ENCODE measurements at places on chromosomes 3 and 15. TPM values are rescaled to one million over a fixed set of nuclear protein-coding genes. Genes with fewer than 3 reads are reported as not detected.

Gene MKRN3
- 1.3 TPM for total RNA-seq

Gene MESP1
- 8.4 TPM for total RNA-seq

Gene TP63
- 0.16 TPM for total RNA-seq

Gene SPATA12
- not detected for total RNA-seq

Gene SLC9C1
- not detected for total RNA-seq

Gene MOBP
- not detected for total RNA-seq

Gene ZDHHC19
- not detected for total RNA-seq

Gene SNTN
- total RNA-seq: not detected

Gene AADACL2
- total RNA-seq: not detected

Gene TTLL13
- not detected for total RNA-seq

Gene EXD1
- not detected for total RNA-seq

Gene MME
- total RNA-seq: 5.0 TPM

Gene RIOX2
- total RNA-seq: 16.8 TPM

- H3K4me3 ChIP-seq: no peak overlapping the region
- no peak for DNase-seq
- H3K4me1 ChIP-seq: peaks cover 71% of the 10 kb centered on the region
- peak overlapping the region; percentile 42 for H3K27ac ChIP-seq
- no peaks in the 10 kb centered on the region for H3K36me3 ChIP-seq
- H3K27me3 ChIP-seq: no peaks in the 10 kb centered on the region
These were observed 163.3 kb upstream of the IL12A start for GRCh38 chr3:159825216-159825854.

GRCh38 chr15:100314809-100315400 lies 26.9 kb downstream of the ADAMTS17 start:
- no peak overlapping the region for H3K4me3 ChIP-seq
- no peak overlapping the region for H3K27ac ChIP-seq
- no peak for DNase-seq
- H3K36me3 ChIP-seq: no peaks in the 10 kb centered on the region

- H3K4me3 ChIP-seq: no peak overlapping the region
- no peaks in the 10 kb centered on the region for H3K4me1 ChIP-seq
- no peak for DNase-seq
- no peaks in the 10 kb centered on the region for H3K36me3 ChIP-seq
- no peaks in the 10 kb centered on the region for H3K27me3 ChIP-seq
- H3K27ac ChIP-seq: no peak overlapping the region
These were observed 255.4 kb upstream of the ARPP21 start for GRCh38 chr3:35383719-35384555.

- H3K27ac ChIP-seq: no peak overlapping the region
- H3K4me3 ChIP-seq: no peak overlapping the region
- DNase-seq: no peak
- no peaks in the 10 kb centered on the region for H3K27me3 ChIP-seq
- H3K4me1 ChIP-seq: no peaks in the 10 kb centered on the region
- no peaks in the 10 kb centered on the region for H3K36me3 ChIP-seq
These were observed 2.0 kb downstream of the OR4F15 start for GRCh38 chr15:101813803-101814534.

DNA sequence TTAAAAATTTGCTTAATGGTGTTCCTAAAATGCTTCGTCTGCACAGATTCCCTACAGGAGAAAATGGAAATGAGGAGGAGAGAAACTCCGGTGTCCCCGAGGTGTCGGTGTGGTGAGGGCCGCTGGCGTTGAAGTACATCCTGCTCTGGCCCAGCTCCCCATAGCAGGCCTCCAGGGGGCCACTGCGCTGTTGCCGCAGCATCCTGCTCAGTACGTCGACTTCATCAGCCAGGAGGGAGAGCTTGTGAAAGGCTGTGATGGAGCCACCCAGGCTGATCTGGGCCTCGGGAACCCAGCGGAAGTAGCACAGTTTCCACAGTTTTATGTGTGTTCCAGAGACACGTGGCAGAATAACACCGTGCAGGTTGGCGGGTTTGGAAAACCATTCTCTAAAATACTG lies 37.8 kb downstream of the FAN1 start:
- H3K27me3 ChIP-seq: no peaks in the 10 kb centered on the region
- H3K27ac ChIP-seq: no peak overlapping the region
- no peaks in the 10 kb centered on the region for H3K4me1 ChIP-seq
- H3K36me3 ChIP-seq: peaks cover 60% of the 10 kb centered on the region

DNA sequence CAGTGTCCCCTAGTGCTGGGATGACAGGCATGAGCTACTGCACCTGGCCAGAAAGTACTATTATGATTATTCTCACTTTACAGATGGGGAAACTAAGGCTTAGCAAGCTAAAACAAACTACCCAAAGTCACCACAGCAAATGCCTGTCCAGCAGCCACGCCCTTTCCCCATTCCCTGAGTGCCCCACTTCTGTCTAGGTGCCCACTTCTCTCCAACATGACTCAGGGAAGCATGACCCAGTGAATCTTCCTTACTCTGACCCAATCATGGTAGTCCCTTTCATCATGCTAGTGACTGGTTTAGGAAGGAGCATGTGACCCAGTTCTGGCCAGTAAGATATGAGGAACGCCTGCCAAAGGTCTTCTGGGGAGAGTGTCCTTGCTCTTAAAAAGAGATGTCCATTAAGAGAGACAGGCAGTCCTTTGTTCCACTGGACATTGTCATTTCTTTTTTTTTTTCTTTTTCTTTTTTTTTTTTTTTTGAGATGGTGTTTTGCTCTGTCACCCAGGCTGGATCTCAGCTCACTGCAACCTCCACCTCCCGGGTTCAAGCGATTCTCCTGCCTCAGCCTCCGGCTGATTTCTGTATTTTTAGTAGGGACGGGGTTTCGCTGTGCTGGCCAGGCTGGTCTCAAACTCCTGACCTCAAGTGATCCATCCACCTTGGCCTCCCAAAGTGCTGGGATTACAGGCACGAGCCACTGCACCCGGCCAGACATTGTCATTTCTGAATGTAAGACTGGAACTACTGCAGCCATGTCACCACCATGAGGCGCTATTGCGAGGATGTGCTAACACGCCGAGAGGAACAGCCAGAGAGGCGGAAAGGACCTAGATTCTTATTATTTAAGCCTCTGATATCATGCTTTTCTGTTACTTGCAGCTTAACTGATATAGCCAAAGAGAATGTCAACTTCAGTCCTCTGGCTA lies 19.8 kb downstream of the MEGF11 start:
- no peak overlapping the region for H3K4me3 ChIP-seq
- DNase-seq: no peak
- H3K27ac ChIP-seq: no peak overlapping the region
- no peaks in the 10 kb centered on the region for H3K36me3 ChIP-seq
- no peaks in the 10 kb centered on the region for H3K27me3 ChIP-seq
- no peaks in the 10 kb centered on the region for H3K4me1 ChIP-seq

DNA sequence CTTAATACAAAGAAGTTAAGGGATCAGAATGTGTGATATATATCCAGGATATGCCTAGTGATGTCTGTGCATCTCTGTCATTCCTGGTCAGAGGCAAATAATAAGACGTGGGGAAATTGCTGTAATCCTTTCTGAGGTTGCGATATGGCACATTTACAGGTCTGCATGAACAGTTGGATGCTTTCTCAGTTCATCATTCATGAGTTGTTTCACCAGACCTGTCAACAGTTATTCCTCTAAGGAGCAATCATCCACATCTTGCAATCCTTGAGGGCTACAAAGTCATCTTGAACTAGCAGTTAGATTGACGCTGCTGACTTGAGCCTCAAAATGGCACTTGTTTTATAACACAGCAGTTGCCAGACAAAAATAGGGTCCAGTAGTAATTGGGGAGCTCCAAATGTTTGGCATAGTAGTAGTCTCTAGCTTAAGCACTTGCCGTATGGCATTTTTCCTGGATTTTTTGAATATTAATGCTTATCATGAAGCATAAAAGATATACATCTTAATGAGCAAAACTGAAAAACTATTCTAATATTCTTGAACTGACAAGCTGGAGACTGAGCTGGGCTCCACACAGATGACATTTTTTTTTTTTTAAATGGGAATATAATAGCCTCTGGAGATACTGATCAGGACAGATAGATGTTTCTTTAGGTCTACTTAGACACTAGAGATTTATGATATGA lies 761.7 kb downstream of the VGLL3 start:
- no peaks in the 10 kb centered on the region for H3K4me1 ChIP-seq
- no peaks in the 10 kb centered on the region for H3K36me3 ChIP-seq
- H3K27ac ChIP-seq: no peak overlapping the region
- DNase-seq: no peak
- no peak overlapping the region for H3K4me3 ChIP-seq

DNA sequence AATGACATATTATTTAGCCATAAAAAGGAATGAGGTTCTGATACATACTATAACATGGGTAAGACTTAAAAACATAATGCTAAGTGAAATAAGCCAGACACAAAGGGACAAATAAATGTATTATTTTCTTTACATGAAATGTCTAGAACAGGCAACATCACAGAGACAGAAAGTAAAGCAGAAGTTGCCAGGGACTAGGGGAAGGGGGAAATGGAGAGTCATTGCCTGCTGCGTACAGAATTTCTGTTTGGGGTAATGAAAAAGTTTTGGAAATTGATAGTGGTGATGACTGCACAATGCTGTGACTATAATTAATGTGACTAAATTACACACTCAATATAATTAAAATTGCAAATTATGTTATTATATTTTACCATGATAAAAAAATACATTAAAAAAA lies 99.9 kb downstream of the ANO10 start:
- H3K36me3 ChIP-seq: no peaks in the 10 kb centered on the region
- H3K4me3 ChIP-seq: no peak overlapping the region
- H3K27ac ChIP-seq: no peak overlapping the region
- H3K27me3 ChIP-seq: no peaks in the 10 kb centered on the region

DNA sequence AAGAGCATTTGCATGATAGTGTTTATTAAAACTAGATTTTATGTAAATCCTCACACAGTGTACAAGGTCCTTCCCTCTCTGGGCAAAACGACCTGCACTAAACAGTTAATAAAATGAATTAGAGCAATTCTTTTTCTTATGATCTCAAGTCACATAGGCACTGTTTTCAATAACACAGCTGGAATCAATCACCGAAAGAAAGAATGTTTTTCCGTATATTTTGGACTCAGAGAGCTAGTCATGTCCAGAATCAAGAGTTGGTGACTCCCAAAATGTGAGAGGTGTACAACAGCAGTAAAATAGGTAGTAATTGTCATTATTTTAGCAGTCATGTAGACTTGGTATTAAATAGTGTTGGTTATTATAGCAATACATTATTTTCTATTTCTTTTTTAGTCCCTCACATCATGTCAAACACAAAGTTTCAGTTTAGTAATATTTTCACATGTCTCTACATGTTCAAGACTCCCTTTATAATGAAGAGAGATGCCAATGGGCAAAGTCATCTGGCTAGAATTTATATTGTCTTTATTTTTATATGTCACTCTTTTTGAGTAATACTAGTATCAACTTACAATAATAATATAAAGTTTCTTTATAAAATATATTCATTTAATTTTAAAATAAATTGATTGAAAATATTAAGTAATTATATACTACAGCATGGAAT lies 448.6 kb upstream of the CDIN1 start:
- no peaks in the 10 kb centered on the region for H3K4me1 ChIP-seq
- no peak overlapping the region for H3K4me3 ChIP-seq
- no peak for DNase-seq
- H3K27me3 ChIP-seq: no peaks in the 10 kb centered on the region
- H3K36me3 ChIP-seq: no peaks in the 10 kb centered on the region

DNA sequence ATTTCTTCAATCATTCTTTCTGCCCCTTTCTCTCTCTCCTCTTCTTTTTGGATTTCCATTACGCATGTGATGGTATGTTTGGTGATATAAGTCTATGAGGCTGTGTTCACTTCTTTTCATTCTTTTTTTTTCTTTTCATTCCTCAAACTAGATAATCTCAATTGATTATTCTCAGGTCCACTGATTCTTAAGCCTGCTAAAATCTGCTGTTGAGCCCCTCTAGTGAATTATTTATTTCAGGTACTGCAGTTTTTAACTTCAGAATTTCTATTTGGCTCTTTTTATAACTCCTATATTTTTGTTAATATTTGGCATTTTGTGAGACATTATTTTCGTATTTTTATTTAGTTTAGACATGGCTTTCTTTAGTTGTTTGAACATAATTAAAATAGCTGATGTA lies 671.3 kb upstream of the NECTIN3 start:
- DNase-seq: no peak
- H3K36me3 ChIP-seq: no peaks in the 10 kb centered on the region
- H3K27ac ChIP-seq: no peak overlapping the region

GRCh38 chr15:69914960-69915359 lies 182.8 kb downstream of the TLE3 start:
- no peak overlapping the region for H3K27ac ChIP-seq
- no peaks in the 10 kb centered on the region for H3K27me3 ChIP-seq
- DNase-seq: no peak
- H3K4me1 ChIP-seq: no peaks in the 10 kb centered on the region
- H3K4me3 ChIP-seq: no peak overlapping the region

DNA sequence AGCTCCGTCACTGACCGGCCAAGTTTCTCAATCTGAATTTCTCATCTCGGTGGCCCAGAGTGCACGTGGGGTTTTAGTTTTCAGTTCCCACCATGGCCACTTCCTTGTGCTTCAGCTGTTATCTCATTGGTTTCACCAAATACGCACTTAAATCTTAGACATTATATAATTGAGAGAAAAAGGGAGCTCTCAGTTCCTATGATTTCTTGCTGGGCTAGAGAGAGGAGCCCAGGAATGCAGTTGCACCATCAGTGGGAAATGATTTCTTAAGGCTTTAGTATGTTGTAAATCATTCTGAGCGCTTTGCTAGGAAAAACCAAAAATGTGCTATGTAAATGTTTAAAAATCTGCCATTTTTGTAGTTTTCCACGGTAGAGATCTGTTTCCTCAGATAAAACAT lies 53.2 kb downstream of the OXNAD1 start:
- peak overlapping the region; percentile 63 for H3K27ac ChIP-seq
- H3K27me3 ChIP-seq: no peaks in the 10 kb centered on the region
- no peak for DNase-seq
- peaks cover 44% of the 10 kb centered on the region for H3K36me3 ChIP-seq
- no peaks in the 10 kb centered on the region for H3K4me1 ChIP-seq
- H3K4me3 ChIP-seq: no peak overlapping the region

DNA sequence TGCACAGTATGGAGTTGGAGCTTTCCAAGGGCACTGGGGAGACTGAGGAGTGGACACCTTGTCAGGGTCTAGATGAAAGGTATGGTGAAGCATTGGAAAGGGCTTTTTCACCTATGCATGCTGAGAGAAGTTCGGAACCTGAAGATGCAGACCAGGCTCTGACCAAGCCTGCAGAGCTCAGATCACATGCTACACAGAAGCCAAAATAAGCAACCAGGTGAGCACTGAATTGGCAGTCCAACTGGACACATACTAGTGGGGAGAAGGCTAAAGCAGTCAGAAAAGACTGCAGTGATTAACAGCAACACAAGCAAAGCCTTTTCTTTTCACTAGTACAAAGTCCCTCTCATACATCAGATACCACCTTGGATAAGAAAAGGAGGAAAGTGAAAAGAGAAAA lies 238.3 kb upstream of the PLSCR5 start:
- no peak for DNase-seq
- no peak overlapping the region for H3K27ac ChIP-seq

GRCh38 chr3:97821287-97821773 lies 481 bp upstream of the CRYBG3 start:
- no peaks in the 10 kb centered on the region for H3K4me1 ChIP-seq
- DNase-seq: peak; percentile 77
- H3K27me3 ChIP-seq: no peaks in the 10 kb centered on the region
- H3K27ac ChIP-seq: peak overlapping the region; percentile 91
- peak overlapping the region; percentile 86 for H3K4me3 ChIP-seq
- H3K36me3 ChIP-seq: no peaks in the 10 kb centered on the region
